ENCODE measurements at places on chromosomes 11 and 22.

DNA sequence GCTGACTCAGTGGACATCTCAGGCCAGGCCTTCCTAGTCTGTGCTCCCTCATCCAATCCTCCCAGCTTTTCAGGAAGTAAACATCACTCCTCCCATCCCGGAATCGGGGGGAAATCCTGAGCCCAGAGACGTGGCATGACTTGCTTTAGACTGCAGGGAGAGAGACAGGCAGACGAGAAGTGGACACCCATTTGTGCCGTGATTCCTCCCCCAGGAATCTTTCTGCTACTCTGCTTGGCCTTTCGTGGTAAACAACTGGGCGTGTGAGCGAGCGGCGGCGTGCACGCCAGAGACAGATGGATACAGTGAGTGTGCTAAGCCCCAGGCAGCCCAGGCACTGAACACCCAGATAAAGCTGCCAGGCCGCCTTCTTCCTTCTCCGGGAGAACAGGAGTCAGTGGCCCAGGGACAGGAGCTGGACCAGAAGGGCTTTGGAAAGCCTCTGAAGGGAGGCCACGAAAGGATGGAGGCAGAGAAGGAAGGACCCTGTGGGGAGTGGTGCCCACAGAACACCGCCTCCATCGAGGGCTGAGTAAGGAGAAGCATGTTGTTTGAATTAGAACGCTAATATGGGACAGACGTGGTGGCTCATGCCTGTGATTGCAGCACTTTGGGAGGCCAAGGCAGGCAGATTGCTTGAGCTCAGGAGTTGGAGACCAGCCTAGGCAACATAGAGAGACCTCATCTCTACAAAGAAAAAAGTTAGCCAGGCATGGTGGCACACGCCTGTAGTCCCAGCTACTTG, 53.0 kb upstream of the PRR5 start:
- no peak for DNase-seq

- DNase-seq: no peak
Observed at GRCh38 chr11:68135161-68135560, 14.0 kb upstream of the CHKA start.

DNA sequence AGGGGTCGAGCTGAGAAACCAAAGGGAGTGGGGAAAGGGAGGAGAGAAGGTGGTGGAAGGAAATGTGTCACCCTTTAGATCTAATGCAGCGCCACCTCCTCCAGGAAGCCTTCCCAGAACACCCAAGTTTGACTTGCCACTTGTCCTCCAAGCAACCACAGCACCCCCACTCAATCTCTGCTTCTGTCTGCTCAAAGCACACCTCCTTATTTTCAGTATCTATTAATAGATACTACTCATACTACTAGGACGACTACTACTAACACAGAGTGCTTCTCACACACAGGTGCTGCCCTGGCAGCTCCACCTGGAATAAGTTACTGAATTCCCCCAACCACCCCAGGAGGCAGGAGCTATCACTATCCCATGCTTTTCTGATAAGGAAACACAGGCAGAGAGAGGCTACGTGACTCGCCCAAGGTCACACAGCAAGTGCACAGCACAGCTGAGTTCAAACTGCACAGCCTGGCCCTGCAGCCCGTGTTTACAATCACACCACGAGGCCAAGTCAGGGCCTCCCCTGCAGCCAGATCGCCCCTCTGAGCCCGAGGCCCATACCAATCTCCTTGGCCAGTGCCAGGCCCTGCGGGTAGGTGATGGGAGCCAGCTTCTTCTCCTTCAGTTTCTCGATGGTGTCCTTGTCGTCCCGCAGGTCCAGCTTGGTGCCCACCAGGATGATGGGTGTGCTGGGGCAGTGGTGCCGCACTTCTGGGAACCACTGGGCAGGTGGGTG, 13.2 kb downstream of the RAC2 start:
- DNase-seq: no peak

DNA sequence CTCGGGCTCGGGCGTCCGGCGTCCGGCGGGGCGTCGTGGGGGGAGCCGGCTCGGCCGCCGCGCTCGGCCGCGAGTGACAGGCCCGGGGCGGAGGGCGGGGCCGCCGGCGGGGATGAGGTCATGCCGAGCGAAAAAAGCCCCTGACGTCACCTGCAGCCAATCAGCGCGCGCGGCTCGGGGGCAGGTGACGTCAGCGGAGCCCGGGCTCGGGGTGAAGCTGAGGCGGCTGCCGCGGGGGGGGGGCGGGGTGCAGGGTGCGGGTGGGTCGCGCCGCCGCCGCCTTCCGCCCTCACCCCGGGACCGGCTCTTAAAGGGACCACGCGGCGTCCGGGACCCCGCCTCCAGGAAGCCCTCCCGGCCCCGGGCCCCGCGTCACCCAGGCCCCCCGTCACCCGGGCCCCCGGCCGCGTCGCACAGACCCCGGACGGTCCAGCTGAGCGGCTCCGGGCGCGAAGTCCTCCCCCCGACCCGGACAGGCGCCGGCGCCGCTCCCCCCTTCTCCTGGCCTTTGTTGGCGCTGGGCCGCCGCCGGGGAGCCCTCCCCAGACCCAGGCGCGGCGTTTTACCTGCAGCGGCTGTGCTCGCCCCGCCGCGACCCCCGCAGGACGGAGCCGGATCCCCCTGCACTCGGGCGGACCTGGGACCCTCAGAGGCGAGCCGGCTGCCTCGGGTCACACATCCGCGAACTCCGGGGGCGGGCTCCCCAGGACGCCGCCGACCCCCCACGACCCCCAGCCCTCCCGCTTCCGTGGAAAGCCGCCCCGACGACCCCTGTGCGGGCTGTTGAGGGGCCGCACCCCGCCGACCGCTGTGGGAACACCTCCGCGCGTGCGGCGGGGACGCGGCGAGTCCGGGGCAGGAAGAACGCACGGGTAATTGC, at the start of gene DUSP8:
TSS of gene DUSP8 (minus strand) at position 75 of the 880 bp plus-strand sequence. CDS start 6,445 bp downstream, outside the sequence.
- peak; percentile 53 for DNase-seq

- no peak for DNase-seq
Observed at GRCh38 chr11:74325649-74326645, 14.5 kb upstream of the P4HA3 start.

DNA sequence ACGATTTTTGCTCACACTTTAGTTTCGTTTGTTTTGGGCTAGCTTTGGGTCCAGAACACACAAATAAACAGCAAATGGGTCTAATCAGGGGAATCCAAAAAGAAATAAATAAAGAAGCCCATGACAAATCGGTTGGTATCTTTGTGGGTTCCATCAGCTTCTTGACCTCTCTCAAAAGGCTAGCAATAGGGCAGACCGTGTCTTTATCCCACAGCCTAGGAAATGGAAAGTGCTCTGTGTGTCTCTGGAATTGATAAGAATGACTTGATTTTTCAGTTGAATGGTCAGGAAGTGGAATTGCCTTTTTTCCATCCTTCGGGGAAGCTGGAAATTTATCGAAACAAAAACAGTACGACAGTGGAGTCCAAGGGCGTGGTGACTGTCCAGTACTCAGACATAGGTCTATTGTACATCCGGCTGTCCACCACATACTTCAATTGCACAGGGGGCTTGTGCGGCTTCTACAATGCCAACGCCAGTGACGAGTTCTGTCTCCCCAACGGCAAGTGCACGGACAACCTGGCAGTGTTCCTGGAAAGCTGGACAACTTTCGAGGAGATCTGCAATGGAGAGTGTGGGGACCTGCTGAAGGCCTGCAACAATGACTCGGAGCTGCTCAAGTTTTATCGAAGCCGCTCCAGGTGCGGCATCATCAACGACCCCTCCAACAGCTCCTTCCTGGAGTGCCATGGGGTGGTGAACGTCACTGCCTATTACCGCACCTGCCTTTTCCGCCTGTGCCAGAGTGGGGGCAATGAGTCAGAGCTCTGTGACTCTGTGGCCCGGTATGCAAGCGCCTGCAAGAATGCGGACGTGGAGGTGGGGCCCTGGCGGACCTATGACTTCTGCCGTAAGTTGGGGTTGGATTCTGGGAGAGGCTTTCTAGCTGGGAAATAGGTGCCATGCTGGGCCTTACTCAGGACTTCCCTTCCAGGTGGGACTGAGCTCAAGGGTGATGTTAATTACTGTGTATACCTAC, 28.6 kb downstream of the TECTA start:
- no peak for DNase-seq

- DNase-seq: no peak
Observed at GRCh38 chr22:32531931-32532819, 57.6 kb downstream of the FBXO7 start.

DNA sequence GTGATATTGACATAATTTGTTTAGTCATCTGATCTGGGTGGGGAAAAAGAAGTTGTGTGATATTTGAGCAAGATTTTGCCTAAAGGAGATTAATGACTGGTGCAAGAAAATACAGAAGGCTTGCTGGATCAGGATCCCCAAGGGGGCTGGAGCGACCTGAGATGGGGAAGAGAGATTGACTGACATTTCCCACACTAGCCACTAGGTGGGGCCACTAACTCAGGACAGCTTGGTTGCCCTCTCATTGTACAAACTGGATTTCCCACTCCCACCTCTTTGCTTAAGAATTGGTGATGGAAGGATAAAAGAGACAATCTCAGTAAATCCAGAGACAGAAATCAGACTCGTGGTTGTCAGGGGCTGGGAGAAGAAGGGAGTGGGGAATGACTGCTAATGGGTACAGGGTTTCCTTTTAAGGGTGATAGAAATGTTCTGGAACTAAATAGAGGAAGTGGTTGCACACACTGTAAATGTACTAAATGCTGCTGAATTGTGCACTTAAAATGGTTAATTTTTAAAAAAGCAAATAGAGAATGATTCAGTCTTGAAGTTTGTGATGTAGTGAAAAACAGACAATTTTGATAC, 50.7 kb downstream of the CTTN start:
- DNase-seq: no peak

All from SW 1271 (cell line).